ENCODE measurements at places on chromosomes 2 and 18.

- no peak for DNase-seq
These were observed 60.7 kb downstream of the SDC1 start for GRCh38 chr2:20164061-20164733.

GRCh38 chr18:13175754-13176210, 42.8 kb upstream of the LDLRAD4 start:
- DNase-seq = no peak

DNA sequence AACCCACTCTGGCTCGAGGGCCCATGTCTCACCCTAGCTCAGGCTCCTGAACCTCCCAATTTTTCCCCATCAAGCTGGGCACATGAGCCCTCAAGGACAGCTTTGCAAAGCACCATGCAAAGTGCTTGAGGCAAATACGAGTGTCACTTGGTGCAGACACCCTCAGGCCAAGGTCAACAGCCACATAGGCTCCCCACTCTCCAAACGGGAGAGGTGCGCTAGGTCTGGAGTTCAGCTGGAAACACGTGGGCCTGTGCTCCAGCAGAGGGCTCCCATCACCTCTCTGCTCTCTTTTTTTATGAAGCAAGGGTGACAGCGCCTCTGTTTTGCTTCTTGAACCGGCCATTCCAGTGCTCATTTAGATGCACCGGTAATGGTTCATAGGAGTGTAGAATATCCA, 11.9 kb upstream of the ARHGAP25 start:
- DNase-seq = no peak

DNA sequence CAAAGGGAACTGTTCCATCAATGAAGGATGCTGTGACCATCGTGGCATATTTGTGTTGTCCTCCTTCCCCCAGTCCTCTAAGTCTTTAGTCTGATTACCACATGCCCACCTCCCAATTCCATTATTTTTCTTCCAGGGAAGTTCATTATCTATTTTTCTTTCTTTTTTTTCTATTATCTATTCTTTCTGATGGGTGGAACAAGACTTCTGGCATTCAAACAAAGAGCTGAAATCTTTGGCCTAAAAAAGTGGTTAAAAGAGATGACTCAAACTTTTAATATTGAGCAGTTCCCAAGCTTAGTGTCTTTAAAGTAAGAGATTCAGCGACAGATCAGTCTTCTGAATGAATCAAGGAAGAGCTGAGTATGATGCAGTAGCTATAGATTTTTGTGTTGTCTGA, 66.6 kb downstream of the DIS3L2 start:
- no peak for DNase-seq

GRCh38 chr2:17614174-17614930, 73.9 kb downstream of the VSNL1 start:
- DNase-seq = no peak

DNA sequence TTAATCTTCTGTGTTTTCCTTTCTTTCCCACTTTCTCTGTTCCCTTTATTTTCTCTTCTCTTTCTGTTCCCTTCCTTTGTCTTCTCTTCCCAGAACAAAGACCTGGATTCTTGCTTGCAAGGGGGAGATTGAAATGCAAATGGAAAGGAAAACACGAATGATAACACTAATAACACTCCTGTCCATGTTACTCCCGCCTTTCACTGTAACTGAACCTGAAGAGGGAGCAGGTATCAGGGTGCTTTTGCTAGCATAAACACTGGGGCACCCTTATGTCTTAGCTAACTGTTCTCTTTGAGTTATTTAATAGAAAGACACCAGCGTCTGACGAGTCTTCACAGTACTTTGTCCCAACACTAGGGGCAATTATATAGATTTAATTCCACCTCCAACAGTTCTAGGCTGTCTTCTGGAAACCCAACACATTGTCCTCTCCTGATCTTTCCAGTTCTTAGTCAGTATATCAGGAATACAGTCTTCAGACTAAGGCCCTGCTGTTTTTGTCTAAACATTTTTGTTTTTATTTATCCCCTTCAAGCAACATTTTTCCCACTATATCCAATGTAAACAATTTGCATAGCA, 99.2 kb downstream of the PTPRM start:
- DNase-seq = no peak

DNA sequence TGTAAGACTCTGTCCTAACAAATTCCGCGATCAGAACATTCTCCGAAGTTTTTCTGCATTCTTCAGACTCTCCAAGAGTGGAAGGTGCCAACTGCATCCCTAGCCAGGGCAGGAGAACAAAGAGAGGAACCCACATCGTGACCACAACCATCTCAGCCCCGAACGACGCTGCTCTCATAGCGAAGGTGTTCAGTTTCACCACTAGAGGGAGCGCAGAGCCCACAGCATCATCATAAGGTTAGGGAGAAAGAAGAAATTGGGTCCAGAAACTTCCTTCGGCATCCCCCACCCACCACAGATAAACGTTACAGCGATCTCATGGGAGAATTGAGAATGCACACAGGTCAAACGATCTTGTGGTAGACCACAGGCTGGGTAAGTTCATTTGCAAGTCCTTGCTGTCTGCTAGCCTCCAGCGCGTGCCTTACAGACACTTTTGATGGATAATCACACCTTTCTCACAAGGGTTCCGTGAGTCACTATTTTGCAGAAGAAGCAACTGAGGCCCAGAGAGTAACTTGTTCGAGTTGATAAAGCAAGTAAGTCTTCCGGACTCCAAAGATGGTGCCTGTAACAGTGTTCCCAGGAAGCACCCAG, 53.7 kb upstream of the ARL4C start:
- peak; percentile 54 for DNase-seq

GRCh38 chr18:10679557-10680270, 153.9 kb downstream of the NAPG start:
- DNase-seq = no peak

- DNase-seq = no peak
These were observed 27.3 kb downstream of the DGKD start for GRCh38 chr2:233381638-233381995.

GRCh38 chr18:36047521-36047920, 19.8 kb downstream of the RPRD1A start:
- no peak for DNase-seq

DNA sequence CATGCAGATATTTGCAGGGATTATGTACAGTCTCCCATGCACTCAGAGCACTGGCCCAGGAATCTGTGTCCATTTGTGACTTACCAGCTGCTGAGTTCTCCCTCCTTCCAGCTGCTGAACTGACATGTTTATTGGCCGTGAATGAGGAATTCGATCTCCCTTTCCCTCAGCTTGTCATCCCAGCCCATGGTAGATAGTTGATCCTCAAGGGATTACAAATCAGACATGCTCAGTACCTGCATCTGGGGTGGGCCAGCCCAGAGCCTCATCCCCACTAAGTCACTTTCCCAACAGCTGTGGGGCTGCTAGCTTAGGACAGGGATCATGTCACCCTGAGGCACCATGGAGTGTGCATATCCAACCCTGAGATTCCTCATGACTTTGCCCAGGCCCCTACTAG, 1284.9 kb upstream of the LRRTM1 start:
- DNase-seq = no peak

DNA sequence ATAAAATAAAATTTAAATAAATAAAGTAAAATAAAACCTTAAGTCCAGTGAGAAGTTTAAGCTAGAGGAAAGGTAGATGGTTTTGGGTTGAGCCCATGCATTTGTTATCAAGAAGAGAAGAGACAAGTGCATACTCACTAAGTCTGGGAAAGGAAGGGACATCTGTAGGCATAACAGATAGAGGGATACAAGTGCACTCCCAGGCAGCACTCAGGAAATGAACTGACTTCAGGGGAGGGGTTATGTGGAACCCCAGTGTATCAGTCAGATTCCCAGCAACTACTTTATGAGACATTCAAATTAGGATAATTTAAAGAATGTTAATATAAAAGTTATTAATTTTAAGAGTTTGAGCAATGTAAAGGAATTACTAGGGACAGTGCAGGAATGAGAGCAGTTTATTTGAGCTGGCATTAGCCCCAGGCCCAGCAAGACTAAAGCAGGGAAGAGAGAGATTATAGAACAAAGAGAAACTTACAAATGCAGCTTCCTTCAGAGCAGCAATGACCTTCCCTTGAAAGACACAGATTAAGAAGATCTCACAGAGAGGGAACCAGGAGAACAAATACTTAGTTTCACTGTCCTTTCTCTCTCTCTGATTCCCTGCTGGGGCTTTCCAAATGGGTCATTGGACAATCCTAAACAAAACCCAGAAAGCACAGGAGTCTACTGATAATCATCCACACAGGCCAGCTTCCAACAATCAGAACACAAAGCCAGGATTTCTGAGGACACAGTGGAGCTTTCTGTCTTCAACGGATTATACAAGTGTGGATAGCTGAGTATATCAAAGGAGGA, 109.7 kb downstream of the ERBB4 start:
- no peak for DNase-seq
